ENCODE measurements at places on chromosomes 2 and 18.

GRCh38 chr2:145729993-145730770, 1210.3 kb upstream of the ZEB2 start:
- no peak for DNase-seq

DNA sequence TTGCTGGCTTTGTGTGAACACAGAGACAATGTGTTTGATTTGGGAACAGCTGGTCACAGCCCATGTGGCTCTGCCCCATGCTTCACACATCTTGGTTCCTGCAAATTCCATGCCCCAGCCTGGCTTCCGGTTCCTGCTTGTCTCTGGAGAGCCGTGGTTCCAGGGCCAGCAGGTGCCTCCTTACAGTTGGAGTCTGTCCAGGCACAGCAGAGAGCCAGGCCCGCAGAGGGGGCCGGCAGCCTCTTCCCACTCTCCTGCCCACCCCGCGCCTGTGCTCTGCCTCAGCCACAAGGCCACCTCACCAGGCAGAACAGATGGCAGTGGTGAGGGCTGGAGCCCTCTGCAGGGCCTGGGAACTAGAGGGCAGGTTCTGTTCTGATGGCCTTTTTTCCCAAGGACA, 81.5 kb downstream of the LDLRAD4 start:
- DNase-seq: no peak

DNA sequence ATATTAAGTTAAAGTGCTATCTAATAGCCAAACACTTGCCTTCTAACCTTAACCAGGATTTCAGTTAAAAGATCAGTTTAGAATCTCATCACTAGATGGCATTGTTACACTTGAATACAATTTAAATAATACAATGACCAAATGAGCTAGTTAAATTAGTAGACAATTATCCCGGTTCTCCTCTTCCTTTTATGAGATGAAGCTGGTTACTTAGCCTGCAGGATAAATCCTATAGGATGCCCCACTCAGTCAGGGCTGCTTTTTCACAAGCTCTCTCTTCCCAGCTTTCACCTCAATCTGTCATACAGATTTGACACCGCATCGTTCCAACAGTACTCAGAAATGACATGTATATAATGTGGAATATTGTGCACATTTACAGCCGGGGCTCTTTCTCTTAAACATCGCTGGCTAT, 678.8 kb downstream of the KCNJ3 start:
- DNase-seq: no peak

DNA sequence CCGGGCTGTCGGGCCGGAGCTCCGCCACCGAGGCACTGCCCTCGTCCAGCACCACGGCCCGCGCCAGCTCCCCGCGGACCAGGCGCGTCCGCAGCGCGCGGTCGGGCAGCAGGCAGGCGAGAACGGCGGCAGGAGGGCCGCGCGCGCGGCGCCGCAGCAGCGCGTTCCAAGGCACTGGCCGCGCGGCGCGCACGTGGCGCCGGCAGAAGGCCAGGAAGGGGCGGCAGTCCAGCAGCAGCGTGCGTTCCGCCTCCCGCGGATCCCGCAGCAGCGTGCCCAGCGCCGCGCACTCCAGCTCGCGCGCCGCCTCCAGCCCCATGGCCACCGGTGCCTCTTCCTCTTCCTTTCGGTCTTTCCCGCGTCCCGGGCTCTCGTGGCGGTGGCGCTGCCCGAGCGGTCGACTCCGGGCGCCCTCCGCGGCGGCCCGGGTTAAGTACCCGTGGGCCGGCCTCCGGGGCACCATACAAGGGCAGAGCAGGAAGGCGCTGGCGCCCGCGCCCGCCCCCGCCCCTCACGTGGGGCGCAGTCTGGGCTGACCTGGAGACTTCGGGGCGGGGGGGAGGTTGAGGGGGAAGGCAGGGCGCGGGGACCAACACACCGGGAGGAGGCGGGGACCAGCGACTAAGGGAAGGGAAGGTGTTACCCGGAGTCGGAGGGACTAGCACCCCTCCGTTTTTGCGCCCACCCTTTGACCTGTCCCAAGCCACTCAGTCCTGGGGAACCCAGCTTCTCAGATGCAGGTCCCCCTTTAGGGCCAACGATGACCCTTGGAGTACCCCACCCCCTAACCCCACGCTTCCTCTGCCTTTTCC, at the start of gene DUSP2:
Gene DUSP2 (minus strand): TSS at position 405 of the 812 bp plus-strand sequence. CDS start 86 bp downstream, at position 319.
- DNase-seq: peak; percentile 38

- DNase-seq: no peak
Observed at GRCh38 chr2:109481599-109481998, 132.2 kb downstream of the SEPTIN10 start.

DNA sequence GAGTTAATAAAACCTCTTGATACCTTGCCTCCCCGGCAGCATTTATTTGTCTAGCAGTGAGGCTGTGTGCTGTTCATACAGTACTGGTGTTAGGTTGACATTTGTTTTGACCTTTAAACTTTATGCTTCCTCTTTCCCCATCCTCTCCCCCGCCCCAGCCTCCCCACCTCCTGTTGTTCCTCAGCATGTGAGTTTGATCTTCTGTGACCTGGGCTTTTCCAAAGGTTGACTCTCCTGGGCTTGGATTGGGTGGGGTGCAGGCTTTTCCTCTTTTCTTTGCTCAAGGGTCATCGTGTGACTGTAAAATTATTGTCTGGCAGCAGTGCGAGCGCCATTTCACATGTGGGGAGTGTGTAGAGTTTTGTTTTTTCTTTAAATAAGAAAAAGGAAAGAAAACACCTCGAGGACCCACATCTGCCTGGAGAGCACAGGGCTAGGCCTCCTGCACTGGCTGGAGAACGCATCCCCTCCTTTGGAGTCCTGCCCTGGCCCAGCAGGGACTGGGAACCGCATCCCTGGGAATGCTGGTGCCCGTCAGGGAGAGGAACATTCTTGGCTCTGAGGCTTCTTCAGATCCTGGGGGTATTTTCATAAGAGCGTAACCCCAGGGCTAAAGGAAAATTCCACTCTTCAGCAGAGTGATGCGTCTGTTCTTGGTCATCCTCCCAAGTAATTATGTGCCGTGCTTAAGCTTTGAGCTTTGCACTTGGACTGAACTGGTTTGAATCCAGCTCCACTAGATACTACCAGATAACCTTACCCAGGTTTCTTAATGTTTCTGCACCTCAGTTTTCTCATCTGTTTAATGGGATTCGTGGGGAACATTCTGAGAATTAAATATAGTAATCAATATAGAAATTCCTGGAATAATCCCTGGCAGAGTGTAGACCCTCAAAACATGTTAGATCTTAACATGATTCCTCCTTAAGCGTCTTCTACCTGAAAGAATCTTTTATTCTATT, 91.5 kb downstream of the SETBP1 start:
- no peak for DNase-seq

- DNase-seq: no peak
Observed at GRCh38 chr2:206160807-206161179, 1.1 kb downstream of the EEF1B2 start.

DNA sequence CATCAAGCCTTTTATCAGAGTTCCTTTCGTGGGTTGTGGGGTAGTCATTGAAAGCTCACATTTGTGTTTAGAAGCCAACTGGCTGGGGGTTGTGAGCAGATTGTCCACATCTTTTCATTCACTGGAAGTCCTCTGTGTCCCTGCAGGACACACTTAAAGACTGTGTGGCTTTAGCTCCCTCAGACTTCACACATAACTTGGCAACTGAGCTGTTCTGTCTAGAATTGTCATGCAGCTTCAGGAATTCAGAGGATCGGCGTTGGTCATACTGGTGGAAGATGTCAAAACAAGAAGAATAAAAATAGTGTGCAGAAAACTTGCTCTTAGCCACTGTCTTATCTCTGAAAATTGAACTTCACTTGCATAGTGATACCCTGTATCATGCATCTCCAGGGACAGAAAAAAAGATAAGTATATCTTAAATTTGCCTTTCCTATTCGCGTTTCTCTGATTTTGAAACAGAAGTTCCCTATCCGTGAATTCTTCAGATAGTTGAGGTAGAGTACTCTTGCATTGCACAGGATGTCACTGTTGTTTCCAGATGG, 49.6 kb downstream of the TRAPPC12 start:
- DNase-seq: no peak

DNA sequence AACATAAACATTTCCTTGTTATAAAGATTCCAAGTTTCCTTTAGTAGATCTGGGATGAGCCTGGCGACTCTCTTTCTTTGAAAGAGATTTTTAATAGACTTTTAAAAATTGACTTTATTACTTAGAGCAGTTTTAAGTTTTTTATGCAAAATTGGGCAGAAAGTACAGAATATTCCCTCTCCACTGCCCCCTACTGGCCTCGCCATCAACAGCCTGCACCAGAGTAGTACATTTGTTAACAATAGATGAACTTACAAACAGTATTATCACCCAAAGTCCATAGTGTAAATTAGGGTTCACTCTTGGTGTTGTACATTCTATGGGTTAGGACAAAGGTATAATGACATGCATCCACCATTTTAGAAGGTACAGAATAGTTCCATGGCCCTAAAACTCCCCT, 3.9 kb downstream of the MAP3K19 start:
- DNase-seq: no peak

DNA sequence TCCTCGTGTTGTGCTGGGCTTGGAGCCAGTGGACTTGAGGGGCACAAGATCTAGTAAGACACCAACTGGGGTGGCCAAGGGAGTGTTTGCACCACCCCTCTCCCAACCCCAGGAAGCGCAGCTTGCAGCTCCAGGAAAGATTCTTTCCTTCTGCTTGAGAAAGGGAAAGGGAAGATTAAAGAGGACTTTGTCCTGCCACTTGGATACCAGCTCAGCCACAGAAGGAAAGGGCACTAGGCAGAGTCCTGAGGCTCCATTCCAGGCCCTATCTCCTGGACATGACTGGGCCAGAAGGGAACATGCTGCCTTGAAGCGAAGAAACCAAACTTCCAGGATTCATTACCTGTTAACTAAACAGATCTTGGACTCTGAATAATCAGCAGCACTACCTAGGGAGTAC, 44.9 kb upstream of the UGP2 start:
- no peak for DNase-seq

- no peak for DNase-seq
Observed at GRCh38 chr2:126575631-126576030, 80.3 kb upstream of the GYPC start.

DNA sequence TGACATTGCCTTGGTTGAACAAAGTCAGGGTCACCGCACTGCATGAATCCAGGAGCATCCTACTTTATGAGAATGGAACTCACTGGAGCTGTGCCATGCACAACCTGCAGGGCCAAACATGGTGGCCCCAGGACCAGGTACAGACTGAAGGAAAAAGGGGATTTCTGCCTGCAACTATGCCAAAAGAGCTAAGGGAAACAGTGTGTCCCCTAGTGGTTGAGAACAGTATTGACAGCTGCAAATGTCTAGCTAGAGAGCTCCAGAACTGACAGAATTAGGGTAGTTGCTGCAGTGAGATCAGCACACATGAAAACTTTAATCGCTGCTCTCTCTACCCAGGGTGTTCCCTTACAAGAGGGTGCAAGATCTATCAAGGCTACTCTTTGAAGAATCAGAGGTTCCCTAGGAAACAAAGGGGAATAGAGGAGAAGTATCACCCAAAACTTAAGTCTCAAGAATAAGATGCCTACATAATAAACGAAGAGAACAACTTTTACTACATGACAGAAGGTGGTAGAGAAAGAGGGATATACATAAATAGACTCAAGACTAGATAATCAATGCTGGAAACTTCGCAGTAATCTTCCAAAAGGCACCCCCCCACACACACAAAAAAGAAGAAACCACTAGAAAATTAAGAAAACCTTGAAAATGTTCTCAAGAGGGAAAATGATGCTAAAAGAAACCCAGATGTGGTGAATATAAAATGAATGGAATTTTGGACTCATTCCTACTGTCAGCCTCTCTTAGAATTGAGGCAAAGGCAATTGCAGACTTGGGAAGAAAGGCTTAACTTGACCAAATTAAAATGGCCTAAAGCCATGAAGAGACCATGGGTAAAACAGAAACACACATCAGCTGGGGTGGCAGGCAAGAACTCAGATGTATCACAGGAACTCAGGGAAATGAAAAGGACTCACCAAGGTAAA, 43.6 kb upstream of the IHH start:
- DNase-seq: peak; percentile 3

GRCh38 chr2:108923736-108924579, 65.1 kb downstream of the EDAR start:
- no peak for DNase-seq

- DNase-seq: no peak
Observed at GRCh38 chr2:70536517-70537055, 17.0 kb downstream of the TGFA start.

GRCh38 chr2:189309331-189309730, 129.8 kb upstream of the COL5A2 start:
- DNase-seq: no peak

- DNase-seq: no peak
Observed at GRCh38 chr2:225428360-225428759, 28.9 kb downstream of the NYAP2 start.

DNA sequence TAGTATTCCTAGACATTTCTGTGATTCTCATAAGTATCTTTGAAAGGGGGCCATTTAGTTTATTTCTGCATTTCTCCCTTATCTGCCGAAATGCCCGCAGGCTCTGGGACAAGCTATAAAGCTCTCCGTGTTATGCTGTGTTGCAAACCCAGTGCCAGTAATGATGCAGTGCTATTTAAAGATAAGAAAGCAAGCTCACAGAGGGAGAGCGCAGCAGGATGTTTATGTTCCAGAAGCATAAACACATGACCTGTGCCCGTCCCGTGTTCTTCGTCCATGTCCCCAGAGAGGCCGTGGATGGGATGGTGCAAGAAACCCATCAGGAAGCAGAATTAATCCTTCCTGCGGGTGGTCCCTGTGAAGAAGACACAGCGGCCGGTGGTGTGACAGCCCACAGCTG, 99.4 kb downstream of the NEDD4L start:
- DNase-seq: no peak

DNA sequence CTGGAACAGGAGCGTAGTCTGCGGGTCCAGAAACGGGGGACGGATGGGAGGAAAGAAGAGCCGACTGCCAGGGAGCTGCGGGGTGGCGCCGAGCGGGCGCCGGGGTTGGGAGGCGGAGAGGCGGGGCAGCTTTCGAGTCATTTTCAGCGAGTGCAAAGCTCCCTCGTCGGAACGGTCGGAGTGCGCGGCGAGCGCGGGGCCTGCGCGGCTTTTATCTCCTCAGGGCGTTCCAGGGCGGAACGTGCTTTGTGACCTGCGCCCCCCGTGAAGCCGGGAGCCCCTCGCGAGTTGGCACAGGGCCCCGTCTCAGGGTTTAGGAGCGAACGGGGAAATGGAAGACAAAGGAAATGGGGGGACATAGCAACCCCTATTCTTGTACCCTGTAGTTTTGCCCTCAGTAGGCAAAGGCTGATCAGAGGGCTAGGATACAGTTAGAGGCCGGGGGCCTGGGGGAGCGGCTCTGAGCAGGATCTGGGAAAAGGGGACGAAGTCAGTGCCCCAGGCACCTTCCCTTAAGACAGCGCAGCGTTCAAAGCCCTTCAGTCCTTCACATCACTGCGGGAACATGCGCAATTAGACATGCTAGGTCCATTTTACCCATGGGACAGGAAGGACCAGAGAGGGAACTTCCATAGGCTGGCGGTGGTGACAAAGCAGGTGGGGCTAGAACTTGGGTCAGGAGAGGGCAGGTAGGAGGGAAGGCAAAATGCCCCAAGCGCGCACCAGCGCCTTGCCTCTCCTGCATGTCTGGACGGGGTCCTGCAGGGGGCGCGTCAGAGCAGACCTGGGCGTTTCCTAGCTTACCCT, 60.1 kb upstream of the IL1RL1 start:
- DNase-seq: no peak

All from NCI-H1048 (cell line).